Amygdala (tissue), 56 donors: ENCODE measurements at places on chromosomes 6 and 20.

- no peak for DNase-seq
These were observed 223.6 kb downstream of the HIVEP2 start for GRCh38 chr6:142721215-142721920.

GRCh38 chr6:21143645-21144044, 449.9 kb upstream of the SOX4 start:
- no peak for DNase-seq

- no peak for DNase-seq
These were observed 296.8 kb downstream of the UTRN start for GRCh38 chr6:144581812-144582537.

DNA sequence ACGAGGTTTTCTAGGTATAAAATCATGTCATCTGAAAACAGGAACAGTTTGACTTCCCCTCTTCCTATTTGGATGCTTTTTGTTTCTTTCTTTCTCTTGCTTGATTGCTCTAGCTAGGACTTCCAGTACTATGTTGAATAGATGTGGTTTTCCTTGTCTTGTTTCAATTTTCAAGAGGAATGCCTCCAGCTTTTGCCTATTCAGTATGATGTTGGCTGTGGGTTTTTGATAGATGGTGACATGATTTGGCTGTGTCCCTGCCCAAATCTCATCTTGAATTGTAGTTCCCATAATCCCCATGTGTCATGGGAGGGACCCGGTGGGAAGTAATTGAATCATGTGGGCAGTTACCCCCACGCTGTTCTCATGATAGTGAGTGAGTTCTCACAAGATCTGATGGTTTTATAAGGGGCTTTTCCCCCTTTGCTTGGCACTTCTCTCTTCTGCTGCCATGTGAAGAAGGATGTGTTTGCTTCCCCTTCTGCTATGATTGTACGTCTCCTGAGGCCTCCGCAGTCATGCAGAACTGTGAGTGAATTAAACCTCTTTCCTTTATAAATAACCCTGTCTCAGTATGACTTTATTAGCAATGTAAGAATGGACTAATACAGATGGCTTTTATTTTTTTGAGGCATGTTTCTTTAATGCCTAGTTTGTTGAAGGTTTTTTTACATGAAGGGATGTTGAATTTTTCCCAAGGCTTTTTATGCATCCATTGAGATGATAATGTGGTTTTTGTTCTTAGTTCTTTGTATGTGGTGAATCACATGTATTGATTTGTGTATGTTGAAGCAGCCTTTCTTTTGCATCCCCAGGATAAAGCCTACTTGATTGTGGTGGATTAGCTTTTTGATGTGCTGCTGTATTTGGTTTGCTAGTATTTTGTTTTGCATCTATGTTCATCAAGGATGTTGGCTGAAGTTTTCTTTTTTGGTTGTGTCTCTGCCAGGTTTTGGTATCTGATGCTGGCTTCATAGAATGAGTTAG, 239.1 kb downstream of the THBS2 start:
- no peak for DNase-seq

DNA sequence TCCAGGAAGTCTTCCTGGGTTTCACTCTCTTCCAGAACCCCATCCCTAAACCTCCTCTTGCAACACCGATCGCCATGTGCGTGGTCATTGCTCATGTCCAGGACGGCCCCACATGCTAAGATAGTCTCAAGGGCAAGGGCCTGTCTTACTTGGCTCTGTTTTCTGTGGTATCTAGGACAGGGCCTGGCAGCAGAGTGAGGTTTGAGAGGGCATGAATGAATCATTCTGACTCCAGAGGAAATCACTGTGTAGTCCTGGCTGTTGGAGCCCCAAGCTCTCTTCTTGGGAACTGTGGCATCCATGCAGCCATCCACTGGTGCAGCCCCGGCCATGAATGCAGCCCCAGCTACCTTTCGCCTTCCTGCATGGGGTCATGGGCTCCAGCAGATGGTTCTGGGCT, 12.4 kb downstream of the SIRPA start:
- no peak for DNase-seq

- DNase-seq, result no peak
These were observed 3.1 kb upstream of the PCNA start for GRCh38 chr20:5122873-5123260.

- no peak for DNase-seq
These were observed 147.9 kb upstream of the BTBD3 start for GRCh38 chr20:11769825-11770224.

DNA sequence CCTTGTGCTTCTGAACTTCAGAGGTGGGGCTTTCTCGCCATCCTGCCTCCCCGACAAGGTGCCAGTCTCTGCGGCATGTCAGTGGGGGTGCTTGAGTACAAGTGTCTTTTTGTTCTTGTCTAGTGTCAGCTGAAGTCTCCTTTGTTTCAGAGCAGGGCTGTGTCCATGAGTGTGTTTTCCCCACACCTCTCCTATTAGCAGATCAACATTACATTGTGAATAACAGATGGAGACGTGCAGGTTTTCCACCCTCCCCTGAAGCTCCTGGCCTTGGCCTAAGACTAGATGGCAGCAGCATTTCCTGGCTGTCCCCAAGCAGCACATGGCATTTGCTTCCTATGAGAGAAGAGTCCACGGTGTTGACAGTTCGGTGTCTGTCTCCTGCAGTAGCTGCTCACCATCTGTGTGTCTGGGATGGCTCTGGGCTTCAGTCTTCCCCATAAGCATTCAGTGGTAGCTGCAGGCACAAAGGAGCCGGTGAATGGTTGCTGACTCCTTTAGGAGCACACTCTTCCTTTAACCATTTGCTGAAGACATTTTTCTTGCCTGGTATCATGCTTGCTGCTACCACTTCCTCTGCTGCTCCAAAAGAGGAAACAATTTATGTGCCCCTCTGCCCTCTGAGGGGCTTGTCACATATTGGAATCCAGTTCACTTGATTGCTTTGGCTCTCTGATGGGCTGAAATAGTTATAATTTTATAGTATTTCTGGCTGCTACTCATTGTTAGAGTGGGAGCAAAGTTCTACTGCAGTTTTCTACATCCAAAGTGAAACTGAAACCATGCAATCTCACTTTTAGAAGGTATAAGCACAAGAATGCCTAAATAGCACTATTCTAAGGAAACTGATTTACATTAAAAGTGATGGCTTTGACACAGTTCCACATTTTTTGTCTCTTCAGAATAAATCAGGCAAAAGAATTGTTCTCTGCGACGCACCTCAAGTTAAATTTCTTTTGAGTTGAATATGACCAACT, 913.0 kb downstream of the C6orf118 start:
- peak; percentile 54 for DNase-seq

GRCh38 chr20:23311947-23312506, 38.6 kb upstream of the NXT1 start:
- no peak for DNase-seq

- DNase-seq, result no peak
These were observed 131.8 kb downstream of the TIAM2 start for GRCh38 chr6:155126727-155127439.

GRCh38 chr6:149044528-149044927, 273.0 kb upstream of the TAB2 start:
- no peak for DNase-seq

GRCh38 chr6:118893064-118893806, 717 bp upstream of the ASF1A start:
- no peak for DNase-seq
